NCI-H1417 (cell line): ENCODE measurements at places on chromosomes 5 and 9.

DNA sequence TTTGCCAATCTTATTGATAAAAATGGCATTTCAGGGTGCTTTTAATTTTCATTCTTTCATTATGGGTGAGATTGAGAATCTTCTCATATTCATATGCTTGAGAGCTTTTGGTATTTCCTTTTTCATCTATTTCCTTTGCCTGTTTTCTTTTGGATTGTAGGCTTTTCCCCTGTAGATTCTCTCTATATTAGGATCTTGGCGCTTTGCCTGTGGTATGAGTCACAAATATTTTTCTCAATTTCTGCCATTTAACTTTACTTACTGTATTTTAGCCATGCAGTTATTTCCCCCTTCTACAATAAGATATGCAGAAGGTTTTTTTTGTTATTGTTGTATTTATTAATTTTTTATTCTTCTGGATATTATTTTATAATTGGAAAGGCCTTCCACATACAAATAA, 21.5 kb upstream of the KLF9 start:
- DNase-seq, result no peak

DNA sequence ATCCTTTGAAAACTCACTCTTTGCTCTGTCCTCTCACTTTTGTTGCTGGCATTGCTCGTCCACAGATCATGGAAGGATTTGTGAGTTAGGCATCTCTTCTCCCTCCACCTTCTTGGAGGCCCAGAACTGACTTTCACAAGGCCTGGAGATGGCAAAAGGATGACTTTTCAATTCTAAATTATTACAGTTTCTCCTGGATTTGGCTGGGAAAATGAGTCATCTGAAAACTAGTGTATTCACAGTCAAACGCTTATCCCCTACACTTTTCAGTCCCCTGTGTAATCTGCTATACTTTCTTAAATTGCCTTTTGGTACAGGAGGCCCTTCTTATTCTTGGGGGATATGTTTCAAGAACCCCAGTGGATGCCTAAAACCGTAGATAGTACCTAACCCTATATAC, 35.6 kb downstream of the ADRA1B start:
- DNase-seq, result no peak

DNA sequence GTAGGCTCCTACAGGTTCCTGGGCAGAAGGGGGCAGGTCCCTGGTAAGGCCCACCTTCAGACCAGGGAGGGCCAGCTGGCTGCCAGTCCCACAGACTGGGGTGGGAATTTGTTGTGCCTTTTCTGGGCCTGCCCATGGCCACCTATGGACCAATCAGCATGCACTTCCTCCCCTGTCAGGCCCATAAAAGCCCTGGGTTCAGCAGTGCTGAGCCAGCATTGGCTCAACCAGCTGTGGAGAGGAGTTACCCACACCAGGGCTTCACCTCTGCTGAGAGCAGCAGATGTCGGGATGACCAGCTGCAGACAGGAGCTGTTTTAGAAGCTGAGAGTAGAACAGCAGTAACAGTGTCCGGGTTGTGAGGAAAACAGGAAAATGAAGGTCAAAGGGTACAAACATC, 373.4 kb upstream of the ACO1 start:
- no peak for DNase-seq

GRCh38 chr5:3596857-3597166, 1.2 kb downstream of the IRX1 start:
- no peak for DNase-seq
